ENCODE measurements at places on chromosomes 4 and X.

DNA sequence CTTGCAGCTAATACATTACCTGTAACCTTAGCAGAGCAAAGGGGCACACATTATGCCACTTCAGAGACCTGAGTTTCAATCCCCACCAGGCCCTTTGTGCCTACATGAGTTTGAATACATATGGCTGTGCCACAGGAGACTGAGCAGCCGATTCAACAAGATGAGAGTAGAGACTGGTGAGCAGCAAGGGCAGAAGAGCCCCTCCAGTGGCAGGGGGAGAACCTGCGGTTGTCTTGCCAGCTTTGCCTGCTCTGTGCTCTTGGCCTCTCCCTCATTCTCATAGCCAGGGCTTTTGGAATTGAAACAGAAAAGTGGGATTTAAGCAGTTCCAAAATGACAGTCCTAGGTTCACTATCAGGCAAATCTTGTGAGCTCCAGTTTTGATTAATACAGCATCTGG, 52.3 kb upstream of the CLNK start:
- no peaks in the 10 kb centered on the region for H3K36me3 ChIP-seq
- H3K27me3 ChIP-seq = no peaks in the 10 kb centered on the region
- H3K4me3 ChIP-seq = no peak overlapping the region
- no peak for ATAC-seq
- peaks cover 37% of the 10 kb centered on the region for H3K4me1 ChIP-seq

DNA sequence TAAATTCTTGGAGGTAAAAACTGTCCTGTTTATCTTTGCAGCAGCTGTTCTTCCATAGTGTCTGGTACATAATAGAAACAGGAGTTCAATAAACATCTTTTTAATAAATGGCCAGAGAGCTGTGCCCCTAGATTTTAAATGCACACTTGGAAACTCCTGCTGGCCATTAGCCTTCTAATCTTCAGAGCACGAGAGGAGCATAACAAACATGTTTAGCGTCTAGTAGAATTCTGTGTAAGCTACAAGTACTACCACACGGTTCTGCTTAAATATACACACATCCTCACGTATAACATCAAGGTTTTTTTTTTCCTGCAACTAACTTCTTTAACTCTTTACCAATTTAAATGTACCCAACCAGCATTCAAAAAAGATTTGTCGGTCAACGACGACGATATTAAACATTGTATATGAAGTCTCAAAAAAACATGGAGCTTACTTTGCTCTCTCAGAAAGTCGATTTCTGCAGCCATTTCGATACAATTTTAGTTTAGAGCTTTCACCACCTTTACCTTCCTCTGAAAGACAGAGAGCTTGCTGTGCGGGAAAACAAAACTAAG, 628 bp downstream of the SCLT1 start:
- no peak overlapping the region for H3K27ac ChIP-seq
- ATAC-seq = no peak
- peaks cover 36% of the 10 kb centered on the region for H3K4me1 ChIP-seq
- no peak overlapping the region for H3K4me3 ChIP-seq
- no peaks in the 10 kb centered on the region for H3K36me3 ChIP-seq
- no peaks in the 10 kb centered on the region for H3K27me3 ChIP-seq

- H3K4me1 ChIP-seq = no peaks in the 10 kb centered on the region
- H3K4me3 ChIP-seq = no peak overlapping the region
- H3K27me3 ChIP-seq = no peaks in the 10 kb centered on the region
- H3K27ac ChIP-seq = no peak overlapping the region
Measured at GRCh38 chr4:183214912-183215488, 105.1 kb downstream of the CLDN22 start.

DNA sequence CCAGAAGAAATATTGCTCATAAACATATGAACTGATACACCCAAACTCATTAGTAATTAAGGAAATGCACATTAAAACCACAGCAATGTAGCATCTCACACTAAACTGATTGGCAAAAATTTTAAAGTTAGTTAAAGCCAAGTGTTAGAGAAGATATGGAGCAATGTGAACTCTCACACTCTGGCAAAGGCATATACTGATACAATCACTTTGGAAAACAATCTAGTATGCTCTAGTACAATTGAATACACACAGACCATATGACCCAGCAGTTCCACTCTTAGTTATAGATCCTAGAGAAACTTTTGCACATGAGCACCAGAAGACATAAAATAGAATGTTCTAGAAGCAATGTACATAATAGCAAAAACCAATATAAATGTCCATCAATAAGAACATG, 8.4 kb upstream of the AWAT1 start:
- no peak overlapping the region for H3K27ac ChIP-seq
- no peaks in the 10 kb centered on the region for H3K27me3 ChIP-seq
- H3K4me1 ChIP-seq = no peaks in the 10 kb centered on the region
- ATAC-seq = no peak

- H3K4me3 ChIP-seq = no peak overlapping the region
- no peaks in the 10 kb centered on the region for H3K27me3 ChIP-seq
- H3K4me1 ChIP-seq = no peaks in the 10 kb centered on the region
- H3K36me3 ChIP-seq = peaks cover 35% of the 10 kb centered on the region
Measured at GRCh38 chrX:14003028-14003427, 26.7 kb downstream of the GEMIN8 start.

- H3K36me3 ChIP-seq = peaks cover 6% of the 10 kb centered on the region
- H3K27me3 ChIP-seq = peaks cover 89% of the 10 kb centered on the region
- H3K4me1 ChIP-seq = peaks cover 23% of the 10 kb centered on the region
- H3K4me3 ChIP-seq = peak overlapping the region; percentile 41
Measured at GRCh38 chr4:84496706-84497503, 2.2 kb downstream of the NKX6-1 start.

DNA sequence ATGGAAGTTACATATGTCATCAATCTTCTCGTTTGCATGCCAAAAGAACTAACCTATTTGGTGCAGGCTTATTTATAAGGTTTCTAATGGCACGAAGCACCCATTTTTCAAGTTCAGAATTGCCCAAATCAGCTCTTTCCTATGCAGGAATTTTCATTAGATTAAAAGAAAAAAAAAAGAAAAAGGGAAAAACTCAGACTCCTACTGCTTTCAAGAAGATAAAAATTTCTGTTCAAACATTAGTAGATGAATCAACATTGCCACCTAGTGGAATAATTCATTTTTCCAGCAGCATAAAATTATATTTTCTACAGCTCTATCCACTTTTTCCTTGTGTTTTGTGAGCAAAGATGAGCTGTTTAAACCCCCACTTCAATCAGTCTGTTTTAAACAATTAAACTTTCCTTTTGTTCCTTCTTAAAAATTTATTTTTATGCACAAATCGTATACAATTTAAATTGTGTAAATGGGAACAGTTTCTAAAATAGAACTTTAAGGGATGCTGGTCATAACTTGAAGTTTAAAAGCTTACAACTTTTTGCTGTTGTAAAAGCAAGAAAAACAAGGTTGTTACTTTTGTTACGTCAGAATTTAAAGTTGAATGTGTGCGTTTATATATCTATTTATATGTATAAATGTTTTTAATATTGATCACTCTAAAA, 309.9 kb downstream of the ARAP2 start:
- no peak for ATAC-seq
- H3K4me1 ChIP-seq = no peaks in the 10 kb centered on the region
- no peaks in the 10 kb centered on the region for H3K27me3 ChIP-seq
- H3K4me3 ChIP-seq = no peak overlapping the region
- no peaks in the 10 kb centered on the region for H3K36me3 ChIP-seq
- no peak overlapping the region for H3K27ac ChIP-seq

DNA sequence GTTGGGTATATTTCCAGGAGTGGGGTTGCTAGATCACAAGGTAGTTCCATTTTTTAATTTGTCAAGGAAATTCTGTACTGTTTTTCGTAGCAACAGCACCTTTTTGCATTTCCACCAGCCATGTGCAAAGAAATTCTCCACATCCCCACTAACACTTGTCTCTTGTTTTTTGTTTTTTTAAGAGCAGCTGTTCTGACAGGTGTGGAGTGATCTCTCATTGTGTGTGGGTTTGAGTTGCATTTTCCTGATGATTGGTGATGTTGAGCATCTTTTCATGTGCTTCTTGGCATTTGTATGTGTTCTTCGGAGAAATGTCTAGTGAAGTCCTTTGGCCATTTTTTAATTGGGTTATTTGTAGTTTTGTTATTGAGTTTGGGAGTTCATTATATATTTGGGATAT, 80.3 kb upstream of the PUDP start:
- H3K4me1 ChIP-seq = peaks cover 14% of the 10 kb centered on the region
- H3K27ac ChIP-seq = no peak overlapping the region
- H3K36me3 ChIP-seq = peaks cover 14% of the 10 kb centered on the region
- ATAC-seq = no peak
- no peak overlapping the region for H3K4me3 ChIP-seq

GRCh38 chrX:126982158-126982557, 162.6 kb downstream of the PRR32 start:
- H3K4me3 ChIP-seq = no peak overlapping the region
- H3K27ac ChIP-seq = no peak overlapping the region
- ATAC-seq = no peak
- no peaks in the 10 kb centered on the region for H3K27me3 ChIP-seq

DNA sequence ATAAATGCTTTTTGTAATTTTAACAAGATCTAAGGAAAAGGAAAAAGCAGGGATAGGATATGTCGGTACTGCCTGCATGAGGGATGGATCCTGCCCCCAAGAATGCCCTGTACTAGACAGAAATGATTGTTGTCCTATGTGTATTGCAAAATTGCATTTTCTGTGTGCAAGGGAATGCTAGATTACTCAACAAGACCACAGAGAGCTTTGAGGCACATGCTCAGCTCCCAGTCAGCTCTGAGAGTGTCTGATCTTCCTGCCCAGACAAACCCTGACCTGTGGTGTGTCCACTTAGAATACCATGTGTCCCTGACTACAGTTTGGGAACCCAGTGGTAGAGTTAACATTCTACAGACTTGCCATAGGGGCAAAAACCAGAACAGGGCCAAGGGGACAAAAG, 129.2 kb upstream of the PAK3 start:
- no peak for ATAC-seq
- no peaks in the 10 kb centered on the region for H3K36me3 ChIP-seq
- H3K4me1 ChIP-seq = no peaks in the 10 kb centered on the region
- no peaks in the 10 kb centered on the region for H3K27me3 ChIP-seq

DNA sequence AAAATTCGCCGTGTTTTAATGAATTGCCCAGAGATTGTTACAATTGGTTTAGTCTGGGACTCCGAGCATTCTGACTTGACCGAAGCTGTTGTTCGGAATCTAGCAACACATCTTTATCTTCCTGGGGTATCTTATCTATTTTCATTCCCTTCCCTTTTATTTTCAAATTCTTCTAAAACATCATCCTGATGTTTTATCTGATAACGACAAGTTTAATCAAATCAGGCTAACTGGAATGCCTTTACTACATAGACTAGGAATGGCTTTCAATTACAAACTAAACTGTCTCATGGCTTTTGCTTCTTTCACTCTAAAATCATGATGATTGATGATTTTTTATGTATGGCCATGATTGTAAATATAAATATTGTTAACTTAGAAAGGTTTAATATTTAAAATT, 48.0 kb downstream of the USP53 start:
- H3K4me3 ChIP-seq = no peak overlapping the region
- no peak overlapping the region for H3K27ac ChIP-seq
- no peak for ATAC-seq
- H3K27me3 ChIP-seq = no peaks in the 10 kb centered on the region
- peaks cover 37% of the 10 kb centered on the region for H3K36me3 ChIP-seq

GRCh38 chr4:47651231-47651630, 166.2 kb downstream of the ATP10D start:
- H3K36me3 ChIP-seq = no peaks in the 10 kb centered on the region
- ATAC-seq = no peak
- no peak overlapping the region for H3K27ac ChIP-seq
- no peaks in the 10 kb centered on the region for H3K4me1 ChIP-seq
- H3K27me3 ChIP-seq = no peaks in the 10 kb centered on the region

DNA sequence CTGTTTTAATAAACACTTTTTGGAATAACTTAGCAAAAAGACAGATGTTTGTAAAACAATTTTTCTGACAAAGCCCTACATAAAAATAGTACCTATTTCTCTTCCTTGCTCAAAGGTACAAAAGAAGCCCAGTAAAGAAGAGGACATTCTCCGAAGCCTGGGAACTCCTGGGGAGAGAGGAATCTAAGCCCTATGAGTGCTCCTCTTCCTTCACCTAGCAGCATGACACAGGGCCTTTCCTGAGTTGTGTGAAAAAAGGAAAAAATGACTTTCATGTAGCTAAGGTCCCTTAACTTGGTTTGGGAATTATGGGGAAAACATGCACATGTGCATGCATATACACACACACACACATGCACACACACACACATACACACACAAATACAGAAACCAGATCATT, 586.9 kb downstream of the TMA16 start:
- H3K4me1 ChIP-seq = no peaks in the 10 kb centered on the region
- no peaks in the 10 kb centered on the region for H3K36me3 ChIP-seq
- H3K27me3 ChIP-seq = no peaks in the 10 kb centered on the region
- no peak for ATAC-seq
- no peak overlapping the region for H3K27ac ChIP-seq
- no peak overlapping the region for H3K4me3 ChIP-seq

GRCh38 chr4:43983610-43984009, 465.0 kb downstream of the KCTD8 start:
- no peaks in the 10 kb centered on the region for H3K4me1 ChIP-seq
- no peak overlapping the region for H3K27ac ChIP-seq
- H3K36me3 ChIP-seq = no peaks in the 10 kb centered on the region
- ATAC-seq = no peak

- no peak for ATAC-seq
- no peaks in the 10 kb centered on the region for H3K4me1 ChIP-seq
- H3K36me3 ChIP-seq = no peaks in the 10 kb centered on the region
- no peak overlapping the region for H3K27ac ChIP-seq
- H3K27me3 ChIP-seq = no peaks in the 10 kb centered on the region
- no peak overlapping the region for H3K4me3 ChIP-seq
Measured at GRCh38 chr4:29756966-29757365, 963.2 kb upstream of the PCDH7 start.

GRCh38 chr4:89347363-89348025, 39.9 kb upstream of the GPRIN3 start:
- no peak overlapping the region for H3K27ac ChIP-seq
- no peaks in the 10 kb centered on the region for H3K4me1 ChIP-seq
- peaks cover 7% of the 10 kb centered on the region for H3K27me3 ChIP-seq
- ATAC-seq = no peak

DNA sequence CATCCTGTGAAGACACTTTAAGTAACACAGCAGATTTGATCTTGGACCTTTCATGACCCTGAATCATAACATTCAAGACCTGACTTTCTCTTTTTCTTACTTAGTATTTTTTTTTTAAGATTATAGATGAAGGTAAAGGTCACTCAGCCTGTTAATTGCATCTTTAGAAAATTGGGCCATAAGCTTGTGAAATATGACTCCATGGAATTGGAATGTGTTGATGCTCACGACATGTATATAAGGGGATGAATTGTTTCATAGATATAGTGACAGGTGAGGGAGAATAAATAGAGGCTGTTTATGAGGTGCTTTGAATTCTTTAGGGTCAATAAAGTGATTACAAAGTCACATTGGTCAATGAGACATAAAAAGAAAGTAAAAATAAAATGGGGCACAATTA, 27.7 kb upstream of the HS3ST1 start:
- H3K27me3 ChIP-seq = no peaks in the 10 kb centered on the region
- H3K4me3 ChIP-seq = no peak overlapping the region
- no peak overlapping the region for H3K27ac ChIP-seq
- ATAC-seq = no peak
- peaks cover 19% of the 10 kb centered on the region for H3K4me1 ChIP-seq
- H3K36me3 ChIP-seq = peaks cover 13% of the 10 kb centered on the region

GRCh38 chrX:115592997-115593734, 32.2 kb downstream of the PLS3 start:
- no peaks in the 10 kb centered on the region for H3K36me3 ChIP-seq
- no peak overlapping the region for H3K4me3 ChIP-seq
- H3K4me1 ChIP-seq = no peaks in the 10 kb centered on the region
- no peak overlapping the region for H3K27ac ChIP-seq
- ATAC-seq = no peak
